ENCODE measurements at places on chromosomes 2 and 18.
A peak's percentile ranks its signal among the peaks of the same experiment; 100 is the strongest.

- DNase-seq = no peak
Measured at GRCh38 chr2:22557406-22557805, 827.6 kb upstream of the KLHL29 start.

DNA sequence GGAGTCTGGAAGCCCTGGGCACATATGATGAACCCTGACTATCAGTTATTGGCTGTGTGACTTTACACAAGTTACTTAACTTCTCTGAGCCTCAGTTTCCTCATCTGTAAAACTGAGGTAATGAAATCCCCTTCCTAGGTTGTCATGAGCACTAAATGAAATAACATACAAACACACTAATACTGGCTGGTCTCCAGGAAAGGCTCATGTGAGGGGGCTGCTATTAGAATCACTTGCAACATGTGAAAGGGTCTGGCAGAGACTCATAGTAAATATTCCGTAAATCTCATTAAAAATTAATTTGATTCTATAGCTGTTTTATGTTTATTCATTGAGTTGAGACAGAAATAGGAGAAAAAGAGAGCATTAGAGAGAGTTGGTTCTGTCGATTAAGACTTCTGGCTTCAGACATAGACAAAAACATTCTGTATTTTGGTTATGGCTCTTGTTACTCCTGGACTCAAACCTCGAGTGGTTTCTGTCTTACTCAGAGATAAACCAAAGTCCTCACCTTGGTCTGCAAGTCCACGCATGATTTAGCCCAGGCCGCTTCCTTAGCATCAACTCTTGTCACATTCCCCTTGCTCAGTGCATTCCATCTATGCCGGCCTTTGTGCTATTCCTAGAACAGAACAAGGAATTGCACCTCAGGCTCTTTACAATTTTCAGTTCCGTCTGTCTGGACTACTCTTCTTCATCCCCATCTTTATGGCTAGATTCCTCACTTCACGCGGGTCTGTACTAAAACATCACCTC, 139.1 kb downstream of the NXPH2 start:
- no peak for DNase-seq

- no peak for DNase-seq
Measured at GRCh38 chr2:112147382-112148168, 9.4 kb downstream of the FBLN7 start.

- no peak for DNase-seq
Measured at GRCh38 chr18:32961538-32961937, 188.7 kb upstream of the KLHL14 start.

DNA sequence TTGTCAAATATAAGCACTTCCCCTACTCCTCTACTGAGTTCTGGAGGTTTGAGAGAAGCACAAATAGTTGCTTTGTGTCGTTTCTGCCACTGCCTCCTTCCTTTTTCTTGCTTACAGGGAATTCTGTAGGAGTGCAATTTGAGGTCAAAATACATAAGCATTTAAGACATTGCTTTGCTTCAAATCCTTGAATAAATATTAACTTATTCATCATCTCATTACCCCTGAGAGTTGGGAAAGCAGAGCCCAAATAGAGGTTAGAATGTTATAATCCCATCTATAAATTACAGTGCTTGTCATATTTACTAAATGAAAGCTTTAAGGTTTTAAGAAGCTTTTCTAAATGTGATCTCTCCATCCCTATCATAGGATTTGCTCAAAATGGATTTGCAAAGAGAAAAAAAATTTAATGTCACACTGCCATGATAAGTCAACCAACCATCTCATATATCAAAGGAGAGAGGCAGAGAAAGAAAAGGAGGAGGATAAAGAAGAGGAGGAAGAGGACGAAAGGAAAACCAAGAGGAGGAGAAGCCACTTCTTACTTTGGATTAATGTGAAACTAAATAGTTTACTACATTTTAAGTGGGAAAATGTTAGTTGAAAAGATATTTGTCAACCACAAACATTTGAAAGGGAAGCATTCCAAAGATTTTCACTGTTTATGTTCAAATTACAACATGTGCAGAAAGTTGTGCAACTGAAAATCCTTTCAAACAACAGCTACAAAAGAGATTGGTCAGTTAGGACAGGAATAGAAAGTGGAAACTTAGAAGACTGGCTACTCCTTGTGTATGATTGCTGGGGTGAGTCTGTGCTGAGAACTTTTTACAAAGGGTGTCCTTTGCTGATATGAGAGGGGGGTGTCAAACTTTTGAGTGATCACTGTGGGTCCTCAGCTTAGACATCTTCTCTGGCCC, 277.3 kb upstream of the FN1 start:
- no peak for DNase-seq

GRCh38 chr18:58723810-58724602, 52.7 kb downstream of the MALT1 start:
- no peak for DNase-seq

DNA sequence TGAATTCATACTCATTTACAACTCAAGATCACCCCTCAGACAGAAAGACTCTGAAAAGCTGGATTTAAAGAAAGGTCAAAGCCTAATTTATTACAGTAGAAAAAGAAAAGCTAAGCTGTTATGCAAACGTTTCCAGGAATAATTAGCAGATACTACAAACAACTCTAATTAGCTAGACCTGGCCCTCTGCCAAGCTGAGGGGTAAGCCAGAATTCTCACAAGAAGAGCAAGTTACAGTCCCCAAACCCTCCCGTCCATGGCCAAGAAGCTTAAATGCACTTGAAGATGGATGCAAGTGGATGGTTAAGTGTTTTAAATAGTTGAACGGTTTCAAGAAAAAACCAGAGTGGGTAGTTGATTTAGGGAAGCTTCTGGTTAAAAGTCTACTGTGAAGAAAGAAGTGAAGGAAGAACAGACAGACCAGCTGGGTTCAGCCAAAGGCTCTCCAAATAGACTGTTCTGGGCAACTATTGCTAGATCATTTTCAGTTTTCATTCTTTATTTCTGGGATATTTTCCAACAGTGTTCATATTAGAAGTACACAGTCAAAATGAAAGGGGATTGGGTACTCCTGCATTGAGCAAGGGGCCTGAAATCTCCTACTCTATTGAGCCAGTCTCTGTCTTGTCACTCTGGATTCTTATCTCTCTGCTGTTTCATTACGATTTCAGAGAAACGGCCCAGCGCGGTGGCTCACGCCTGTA, 4.8 kb downstream of the LMAN2L start:
- peak; percentile 80 for DNase-seq

DNA sequence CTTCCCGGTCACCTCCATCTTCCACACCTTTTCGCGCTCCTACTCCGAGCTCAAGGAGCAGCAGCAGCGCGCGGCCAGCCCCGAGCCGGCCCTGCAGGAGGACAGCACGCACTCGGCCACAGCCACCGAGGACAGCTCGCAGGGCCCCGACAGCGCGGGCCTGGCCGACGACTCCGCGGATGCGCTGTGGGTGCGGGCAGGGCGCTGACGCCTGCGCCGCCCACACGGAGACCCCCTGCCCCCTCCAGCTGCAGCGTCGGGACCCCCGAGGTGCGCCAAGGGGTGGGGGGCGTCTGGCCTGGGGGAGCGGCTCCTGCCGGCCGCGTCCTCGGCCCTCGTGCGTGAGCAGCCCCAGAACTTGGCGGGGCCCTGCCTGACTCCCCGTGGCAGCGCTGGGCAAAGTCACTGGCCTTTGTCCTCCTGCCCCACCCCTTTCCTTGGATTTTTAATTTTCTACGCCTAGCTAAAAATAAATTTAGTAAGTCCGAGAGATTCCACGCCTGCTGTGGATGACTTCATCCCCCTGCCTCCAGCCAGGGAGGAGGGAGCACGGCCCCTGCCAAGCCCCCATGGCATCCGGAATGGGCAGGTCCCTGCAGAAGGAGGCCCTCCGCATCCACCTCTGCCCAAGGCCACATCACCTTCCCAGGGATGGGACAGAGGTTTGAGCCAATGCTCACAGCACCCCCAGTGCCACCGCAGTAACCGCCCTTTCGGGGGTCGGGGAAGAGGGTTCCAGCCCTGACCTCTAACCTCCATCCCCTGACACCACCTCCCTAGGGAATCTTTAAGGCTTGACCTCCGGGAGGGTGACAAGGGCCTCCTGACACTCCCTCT, 51.6 kb downstream of the SLC66A2 start:
- no peak for DNase-seq

- DNase-seq = no peak
Measured at GRCh38 chr2:53114582-53114981, 653.0 kb upstream of the CHAC2 start.

DNA sequence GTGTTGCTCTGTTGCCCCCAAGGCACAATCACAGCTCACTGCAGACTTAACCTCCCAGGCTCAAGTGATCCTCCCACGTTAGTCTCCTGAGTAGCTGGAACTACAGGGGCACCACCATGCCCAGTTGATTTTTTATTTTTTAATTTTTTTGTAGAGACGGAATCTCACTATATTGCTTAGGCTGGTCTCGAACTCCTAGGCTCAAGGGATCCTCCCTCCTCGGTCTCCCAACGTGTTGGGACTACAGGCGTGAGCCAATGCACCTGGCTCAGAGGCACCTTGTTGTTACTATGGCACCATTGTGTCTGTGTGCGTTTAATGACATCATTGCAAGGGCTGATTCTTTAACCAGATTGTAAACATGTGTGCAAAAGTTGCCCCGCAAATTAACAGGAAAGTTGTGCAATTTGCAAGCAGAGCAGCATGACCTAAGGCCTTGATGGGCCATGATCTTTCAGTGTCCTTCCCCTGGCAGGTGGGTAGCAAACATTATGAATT, 22.6 kb downstream of the TCF23 start:
- DNase-seq = no peak

DNA sequence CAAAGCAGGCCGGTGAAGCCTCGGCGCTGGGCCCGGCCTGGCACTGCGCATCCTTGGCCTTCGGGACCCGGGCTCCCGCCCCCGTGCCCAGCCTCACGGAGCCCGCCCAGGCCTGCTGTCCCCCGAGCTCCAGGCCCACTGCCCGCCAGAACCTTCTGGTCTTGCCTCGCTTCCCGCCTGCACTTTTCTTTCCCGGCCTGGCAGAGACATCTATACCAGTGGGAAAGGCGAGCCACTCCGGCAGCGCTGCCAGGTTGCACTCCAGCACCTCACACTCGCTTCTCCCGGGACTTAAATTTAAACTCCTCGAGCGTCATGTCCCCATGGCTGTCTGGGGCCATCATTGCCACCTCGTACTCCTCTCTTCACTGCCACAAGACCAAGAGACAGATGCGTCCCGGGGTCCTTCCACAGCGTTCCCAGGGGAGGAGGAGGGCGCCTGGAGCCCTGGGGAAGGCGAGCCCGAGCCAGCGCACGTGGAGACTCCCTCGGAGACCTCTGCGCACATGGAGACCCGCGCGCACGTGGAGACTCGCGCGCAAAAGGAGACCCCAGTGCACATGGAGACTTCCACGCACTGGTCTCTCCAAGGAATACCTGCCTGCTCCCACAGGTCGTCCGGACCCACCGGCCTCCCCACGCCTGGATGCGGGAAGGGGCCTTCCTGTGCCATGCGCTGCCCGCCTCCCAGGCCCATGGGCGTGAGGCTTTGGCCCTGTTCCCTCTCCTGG, 253.1 kb upstream of the SALL3 start:
- no peak for DNase-seq

DNA sequence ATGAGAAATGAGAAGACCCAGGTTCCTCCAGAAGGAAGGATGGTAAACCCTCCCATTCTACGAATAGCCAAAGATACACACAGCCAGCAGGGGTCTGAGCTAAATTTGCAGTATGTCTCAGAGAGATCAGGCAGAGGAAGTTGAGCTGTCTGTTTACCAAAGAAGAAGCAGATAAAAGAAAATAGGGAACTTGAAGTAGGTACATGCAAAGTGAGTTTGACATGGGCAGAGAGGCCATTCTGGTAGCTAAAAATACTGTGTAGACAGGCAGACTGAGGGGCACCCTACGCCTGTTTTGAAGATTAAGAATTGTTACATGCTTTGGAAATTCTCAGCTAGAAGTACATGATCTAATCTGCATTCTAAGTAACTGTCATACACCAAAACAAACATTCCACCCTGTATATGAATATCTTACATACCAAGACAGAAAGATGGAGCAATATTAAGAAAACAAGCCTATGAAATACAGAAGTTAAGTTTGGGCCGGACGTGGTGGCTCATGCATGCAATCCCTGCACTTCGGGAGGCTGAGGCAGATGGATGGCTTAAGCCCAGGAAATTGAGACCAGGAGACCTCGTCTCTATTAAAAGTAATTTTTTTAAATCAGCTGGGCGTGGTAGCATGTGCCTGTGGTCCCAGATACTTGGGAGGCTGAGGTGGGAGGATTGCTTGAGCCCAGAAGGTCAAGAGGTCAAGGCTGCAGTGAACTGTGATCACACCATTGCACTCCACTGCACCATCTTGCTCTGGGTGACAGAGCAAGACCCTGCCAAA, 157.9 kb downstream of the ANKRD44 start:
- no peak for DNase-seq

- no peak for DNase-seq
Measured at GRCh38 chr2:132401326-132401725, 15.3 kb upstream of the GPR39 start.

DNA sequence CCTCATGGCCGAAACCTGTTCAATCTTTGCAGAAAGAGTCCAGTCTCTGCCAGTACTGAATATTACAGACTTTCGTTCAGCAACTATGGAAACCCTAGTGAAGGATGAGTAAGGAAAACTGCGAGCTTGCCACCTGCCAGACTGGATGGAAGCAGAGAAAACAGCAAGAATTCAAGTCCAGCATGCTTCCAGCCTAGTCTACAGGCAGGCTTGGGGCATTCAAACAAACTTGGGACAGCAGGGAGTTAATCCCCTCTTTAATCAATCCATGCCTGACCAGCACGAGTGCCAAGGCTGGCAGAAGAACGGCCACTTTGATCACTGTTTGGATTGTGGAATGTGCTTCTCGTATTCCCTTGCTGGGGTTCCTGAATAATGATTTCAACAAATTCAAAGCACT, 145.2 kb downstream of the EPHA4 start:
- peak; percentile 78 for DNase-seq

DNA sequence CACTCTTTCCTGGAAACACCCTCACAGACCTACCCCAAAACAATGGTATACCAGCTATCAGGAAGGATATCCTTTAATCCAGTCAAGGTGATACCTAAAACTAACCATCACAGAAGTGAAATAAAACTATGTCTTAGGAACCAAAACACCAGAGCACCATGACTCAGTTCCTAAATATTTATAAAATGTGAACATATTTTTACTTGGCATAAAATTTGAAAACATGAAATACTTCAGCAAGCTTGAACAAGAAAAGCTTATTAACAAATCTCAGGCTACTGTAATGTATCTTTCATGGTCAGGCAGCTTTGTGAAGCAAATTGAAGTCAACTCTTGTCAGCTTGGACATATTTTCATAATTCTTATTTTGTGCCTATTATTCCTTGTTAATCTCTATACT, 440.8 kb upstream of the CDH20 start:
- DNase-seq = no peak

DNA sequence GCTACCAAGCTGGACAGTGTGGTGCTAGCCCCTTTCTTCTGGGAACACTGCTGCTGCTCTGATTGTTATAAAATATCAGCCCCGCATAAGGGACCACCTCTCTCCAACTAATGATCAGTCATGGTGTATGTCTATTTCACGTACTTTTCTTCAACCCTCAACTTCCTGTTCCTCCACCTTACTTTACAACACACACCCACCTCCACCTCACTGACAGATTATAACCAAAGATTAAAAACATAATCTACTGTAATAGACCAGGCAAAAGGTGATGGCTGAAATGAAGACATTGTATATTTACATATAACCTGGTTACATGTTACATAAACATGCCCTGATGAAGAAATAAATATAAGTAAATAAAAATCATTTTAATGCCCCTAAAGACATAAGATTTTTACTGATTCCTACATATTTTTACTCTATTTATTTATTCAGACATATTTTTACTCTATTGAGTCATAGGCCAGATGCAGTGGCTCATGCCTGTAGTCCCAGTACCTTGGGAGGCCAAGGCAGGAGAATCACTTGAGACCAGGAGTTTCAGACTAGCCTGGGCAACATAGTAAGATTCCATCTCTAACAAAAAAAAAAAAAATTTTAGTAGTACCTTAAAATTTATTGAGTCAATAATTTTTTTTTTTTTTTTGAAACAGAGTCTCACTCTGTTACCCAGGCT, 12.8 kb downstream of the STK39 start:
- DNase-seq = no peak
